ENCODE measurements at places on chromosomes 1 and 21.

GRCh38 chr1:60952612-60953111, 129.7 kb upstream of the NFIA start:
- DNase-seq: no peak

DNA sequence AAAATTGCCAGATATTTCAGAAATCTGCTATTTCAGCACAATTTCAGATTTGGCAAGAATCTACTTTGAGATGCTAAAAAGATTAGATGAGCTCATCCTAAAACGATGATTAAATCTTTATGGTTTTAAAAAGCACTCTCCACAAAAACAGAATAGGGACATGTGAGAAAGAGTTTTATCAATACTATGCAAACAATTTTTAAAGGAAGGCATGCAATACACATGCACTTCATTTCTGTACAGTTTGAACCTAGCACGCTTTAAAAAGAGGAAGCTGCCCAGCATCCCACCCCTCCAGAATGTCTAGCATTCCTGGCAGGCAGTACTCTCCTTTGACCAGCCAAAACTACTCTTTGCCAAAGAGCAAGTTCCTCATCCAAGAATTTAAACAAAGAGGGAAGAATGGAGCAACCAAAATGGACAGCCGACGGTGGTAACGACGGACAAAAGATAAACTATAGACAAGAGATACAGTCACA, 1.3 kb downstream of the ARHGAP29 start:
- DNase-seq: no peak

DNA sequence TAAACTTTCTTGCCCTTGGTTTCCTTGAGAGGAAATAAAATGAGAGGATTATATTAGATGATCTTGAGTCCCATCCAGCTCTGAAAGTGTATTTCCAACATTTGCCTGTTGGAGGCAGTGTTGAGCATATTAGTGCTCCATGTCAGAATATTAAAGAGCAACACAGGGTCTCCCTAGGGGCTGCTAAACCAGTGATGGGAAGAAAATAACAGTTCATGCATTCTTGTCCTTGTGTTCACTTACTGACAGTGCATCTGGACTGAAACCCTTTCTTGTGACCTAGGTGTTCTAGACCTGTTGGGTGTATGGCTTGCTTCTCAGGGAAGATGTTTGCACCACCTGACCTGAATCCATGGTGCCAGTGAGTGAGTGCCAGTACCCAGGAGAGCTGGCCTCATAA, 124.7 kb upstream of the KIAA0040 start:
- peak; percentile 17 for DNase-seq

DNA sequence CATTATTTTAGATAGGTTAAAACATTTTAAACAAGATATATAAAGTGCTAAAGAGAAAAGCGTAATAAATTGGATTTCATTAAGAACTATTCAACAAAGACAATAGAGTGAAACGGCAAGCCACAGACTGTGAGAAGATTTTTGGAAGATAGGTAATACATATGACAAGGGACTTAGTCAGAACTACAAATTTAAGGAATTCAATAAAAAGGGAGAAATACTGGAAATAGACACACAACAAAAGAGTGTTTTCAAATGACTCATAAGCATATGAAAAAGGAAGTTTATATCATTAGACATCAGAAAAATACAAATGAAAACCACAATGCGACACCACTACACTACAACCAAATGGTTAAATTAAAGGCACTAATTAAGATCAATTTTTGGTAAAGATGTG, 90.5 kb downstream of the GDAP2 start:
- DNase-seq: no peak

GRCh38 chr1:40612345-40612831, 53.1 kb downstream of the RIMS3 start:
- peak; percentile 73 for DNase-seq

- DNase-seq: no peak
These were observed 124.5 kb downstream of the IGSF21 start for GRCh38 chr1:18232052-18232451.

DNA sequence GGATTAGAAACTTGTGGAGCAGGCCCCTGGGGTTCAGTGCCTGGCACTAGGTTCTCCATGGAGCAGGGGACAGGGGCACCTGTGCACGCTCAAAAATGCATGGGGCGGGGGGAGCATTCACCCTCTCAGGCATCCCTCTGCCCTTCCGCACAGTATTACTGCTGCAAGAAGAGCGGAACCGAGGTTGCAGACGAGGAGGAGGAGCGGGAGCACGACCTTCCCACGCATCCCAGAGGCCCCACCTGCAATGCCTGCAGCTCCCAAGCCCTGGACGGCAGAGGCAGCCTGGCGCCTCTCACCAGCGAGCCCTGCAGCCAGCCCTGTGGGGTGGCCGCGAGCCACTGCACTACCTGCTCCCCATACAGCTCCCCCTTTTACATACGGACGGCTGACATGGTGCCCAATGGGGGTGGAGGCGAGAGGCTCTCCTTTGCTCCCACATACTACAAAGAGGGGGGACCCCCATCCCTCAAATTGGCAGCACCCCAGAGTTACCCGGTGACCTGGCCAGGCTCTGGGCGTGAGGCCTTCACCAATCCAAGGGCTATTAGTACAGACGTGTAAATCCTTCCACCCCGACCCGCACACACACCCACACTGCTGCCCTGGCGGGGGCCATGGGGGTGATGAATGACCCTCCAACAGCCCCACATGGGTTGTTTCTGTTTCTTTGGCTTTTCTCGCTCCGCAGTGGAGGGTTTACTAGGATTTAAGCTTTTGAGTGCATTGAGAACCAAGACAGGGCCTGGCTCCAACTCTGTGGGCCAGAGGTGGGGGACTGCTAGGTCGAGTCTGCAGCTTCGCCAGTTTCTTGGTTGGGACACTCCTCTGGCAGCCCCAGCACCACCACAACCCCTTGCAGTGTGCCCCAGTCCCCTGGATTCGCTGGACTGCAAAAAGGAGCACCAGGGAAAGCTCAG, 63.7 kb downstream of the TOR1AIP2 start:
- no peak for DNase-seq

- DNase-seq: no peak
These were observed 276.2 kb downstream of the KCNH1 start for GRCh38 chr1:210857705-210858104.

GRCh38 chr1:59230622-59231021, 66.3 kb upstream of the FGGY start:
- DNase-seq: no peak

GRCh38 chr1:211752317-211752716, 76.9 kb upstream of the NEK2 start:
- no peak for DNase-seq

All from activated naive CD8-positive, alpha-beta T cell treated with anti-CD3 and anti-CD28 coated beads, Interleukin-2, amount 50 U/mL, for 24 hours (primary cell).